ENCODE measurements at places on chromosomes 5 and 9.

- no peak for DNase-seq
These were observed 477.5 kb downstream of the TLE4 start for GRCh38 chr9:80049096-80049782.

DNA sequence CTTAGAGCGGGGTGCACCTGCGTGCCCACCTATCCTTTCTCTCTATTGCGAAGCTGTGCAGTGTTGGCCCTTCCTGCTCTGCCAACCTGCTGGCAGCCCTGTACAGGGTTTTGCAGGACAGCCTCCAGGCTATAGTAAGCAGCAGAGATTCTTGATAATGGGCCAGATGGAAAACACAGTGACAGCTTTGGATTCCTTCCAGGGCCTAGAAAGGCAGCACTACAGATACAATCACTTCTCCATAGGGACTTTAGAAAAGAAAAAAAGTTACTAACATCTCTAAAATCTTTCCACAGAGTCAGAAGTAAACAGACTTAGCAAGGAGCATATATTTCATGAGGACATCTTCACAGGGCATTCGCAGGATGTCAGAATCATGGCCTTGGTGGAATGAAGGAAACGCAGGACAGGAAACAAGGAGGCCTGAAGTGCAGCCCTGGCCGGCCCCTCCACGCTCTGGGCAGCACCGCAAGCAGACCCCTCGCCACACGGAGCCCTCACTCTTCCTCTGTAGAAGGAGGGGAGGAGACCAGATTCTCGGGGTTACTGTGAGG lies 172.1 kb upstream of the GAS1 start:
- no peak for DNase-seq

DNA sequence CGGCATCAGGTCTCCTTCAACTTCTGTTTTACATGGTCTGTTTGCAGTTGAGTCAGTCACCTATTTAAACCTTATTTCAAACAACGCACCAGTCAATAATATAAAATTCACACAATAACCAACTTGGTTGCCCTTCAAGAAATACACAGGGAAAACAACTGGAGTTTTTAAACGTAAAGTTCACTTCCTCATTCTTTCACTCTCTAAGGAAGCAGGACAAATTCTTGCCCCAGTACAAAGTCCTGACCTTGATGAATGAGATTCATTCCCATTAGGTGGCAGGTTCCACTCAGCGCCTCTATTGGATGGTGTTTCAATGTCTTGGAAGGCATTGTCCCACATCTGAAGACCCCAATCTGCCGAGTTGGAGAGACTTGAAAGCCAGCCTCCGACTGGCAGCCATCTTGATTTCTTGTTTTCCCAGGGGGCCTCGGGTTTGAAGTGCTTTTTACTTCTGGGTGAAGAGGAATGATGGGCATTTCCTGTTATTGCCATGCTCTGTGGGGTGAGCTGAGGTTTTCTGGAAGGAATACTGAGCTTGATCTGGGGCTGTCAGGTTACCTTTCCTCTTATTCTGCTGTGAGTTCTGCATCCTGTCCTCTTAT lies 105.0 kb downstream of the ACER2 start:
- DNase-seq: no peak

- no peak for DNase-seq
These were observed 224.4 kb downstream of the NXNL2 start for GRCh38 chr9:88759364-88759763.

DNA sequence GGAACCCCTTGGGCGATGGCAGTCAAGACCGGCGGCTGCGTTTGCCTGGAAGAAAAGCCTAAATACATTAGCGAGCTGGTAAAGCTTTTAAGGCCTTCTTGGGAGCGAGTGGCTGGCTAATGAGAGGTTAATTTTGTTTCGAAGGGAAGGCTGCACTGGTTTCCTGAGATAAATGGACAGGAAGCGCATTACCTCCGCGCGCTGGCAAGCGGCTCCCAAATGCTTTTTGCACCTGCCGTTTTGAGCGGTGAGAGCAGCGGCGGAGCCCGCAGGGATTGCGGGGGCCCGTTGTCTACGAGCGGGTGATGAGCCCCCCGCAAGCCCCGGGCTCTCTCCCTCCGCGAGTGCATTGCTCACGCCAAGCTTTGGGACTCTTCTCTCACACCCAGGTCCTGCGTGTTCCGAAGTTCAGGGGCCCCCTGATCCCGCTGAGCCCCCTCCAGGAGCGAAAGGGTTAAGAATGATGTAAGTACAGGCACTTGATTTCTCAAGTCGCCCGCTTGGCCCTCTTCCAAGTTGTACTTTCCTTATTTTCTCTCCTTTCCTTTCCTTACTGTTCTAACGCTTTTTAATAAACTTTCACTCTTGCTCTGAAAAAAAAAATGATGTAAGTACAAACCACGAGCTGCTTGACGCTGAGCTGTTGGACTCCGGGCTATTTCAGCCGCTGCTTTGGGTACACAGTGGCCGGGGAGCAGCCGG lies 3.1 kb upstream of the RGMB start:
- DNase-seq: peak; percentile 18

GRCh38 chr5:67983251-67984110 lies 232.1 kb upstream of the PIK3R1 start:
- DNase-seq: no peak

DNA sequence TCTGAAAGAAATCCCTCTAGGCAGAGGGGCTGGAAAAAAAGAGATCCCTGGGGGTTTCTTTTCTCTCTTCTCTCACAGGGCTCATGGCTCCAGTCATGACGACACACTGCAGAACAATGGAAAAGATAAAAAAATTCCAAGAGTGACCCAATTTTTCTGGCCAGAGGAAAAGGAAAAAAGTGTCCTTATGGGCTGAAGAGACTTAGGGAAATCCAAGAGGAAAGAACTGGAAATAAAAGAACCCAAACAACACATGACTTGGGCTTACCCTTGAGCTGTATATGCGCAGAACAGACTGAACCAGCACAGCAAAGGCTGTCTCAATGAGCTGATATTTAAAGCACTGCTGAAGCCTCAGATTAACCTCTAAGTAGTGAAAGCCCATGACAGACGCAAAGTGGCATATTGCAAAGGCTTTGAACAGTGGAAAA lies 102.4 kb downstream of the SMIM23 start:
- no peak for DNase-seq

GRCh38 chr9:5453673-5454072 lies 3.3 kb downstream of the CD274 start:
- DNase-seq: no peak

DNA sequence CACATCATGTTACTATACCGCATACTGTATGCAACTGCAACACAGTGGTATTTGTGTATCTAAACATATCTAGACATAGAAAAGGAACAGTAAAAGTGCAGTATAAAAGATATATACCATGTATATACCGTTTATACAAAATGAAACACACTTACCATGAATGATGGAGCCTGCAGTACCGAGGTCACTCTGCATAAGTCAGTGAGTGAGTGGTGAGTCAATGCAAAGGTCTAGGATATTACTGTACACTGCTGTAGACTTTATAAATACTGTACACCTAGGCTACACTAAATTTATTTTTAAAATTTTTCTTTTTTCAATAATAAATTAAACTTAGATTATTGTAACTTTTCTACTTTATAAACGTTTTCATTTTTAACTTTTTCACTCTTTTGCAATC lies 29.3 kb downstream of the PRELID2 start:
- no peak for DNase-seq
